ENCODE measurements at places on chromosomes 2 and 18. TPM values are rescaled to one million over a fixed set of nuclear protein-coding genes. Genes with fewer than 3 reads are reported as not detected.
A peak's percentile ranks its signal among the peaks of the same experiment; 100 is the strongest.

The SLC4A3 gene
- 671 TPM for total RNA-seq

The MYO5B gene
- 0.72 TPM for total RNA-seq

The R3HDM1 gene
- 10.7 TPM for total RNA-seq

The MC4R gene
- total RNA-seq, result not detected

The GPR45 gene
- not detected for total RNA-seq

The FRZB gene
- total RNA-seq, result 3.9 TPM

The TLX2 gene
- total RNA-seq, result not detected

The BCL2 gene
- 18.3 TPM for total RNA-seq

The PPP1CB gene
- 384 TPM for total RNA-seq

The TWIST2 gene
- 1.1 TPM for total RNA-seq

The TMEM178A gene
- 2.4 TPM for total RNA-seq

The PTPRN gene
- not detected for total RNA-seq

The GAREM1 gene
- total RNA-seq, result 8.6 TPM

The THUMPD2 gene
- total RNA-seq, result 7.8 TPM

The ITM2C gene
- total RNA-seq, result 32.7 TPM

DNA sequence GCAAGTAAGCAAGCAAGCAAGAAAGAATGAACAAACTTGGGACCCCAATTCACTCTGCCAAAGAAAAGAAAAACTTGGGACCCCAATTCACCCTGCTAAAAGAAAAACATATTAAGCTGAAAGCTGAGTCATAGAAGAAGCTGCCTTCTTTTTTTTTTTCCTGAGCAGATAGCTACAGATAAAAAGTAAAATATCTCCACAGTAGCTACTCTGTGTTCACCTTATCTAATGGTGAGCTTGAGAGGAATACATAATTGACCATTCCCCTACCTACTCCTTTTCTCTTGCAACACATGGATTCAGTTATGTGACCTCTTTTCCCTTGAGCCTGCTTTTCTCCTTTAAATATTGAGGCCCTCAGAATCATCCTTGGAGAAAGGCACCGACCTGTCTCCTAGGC is 63.0 kb downstream of the MCFD2 start:
- no peak for DNase-seq

DNA sequence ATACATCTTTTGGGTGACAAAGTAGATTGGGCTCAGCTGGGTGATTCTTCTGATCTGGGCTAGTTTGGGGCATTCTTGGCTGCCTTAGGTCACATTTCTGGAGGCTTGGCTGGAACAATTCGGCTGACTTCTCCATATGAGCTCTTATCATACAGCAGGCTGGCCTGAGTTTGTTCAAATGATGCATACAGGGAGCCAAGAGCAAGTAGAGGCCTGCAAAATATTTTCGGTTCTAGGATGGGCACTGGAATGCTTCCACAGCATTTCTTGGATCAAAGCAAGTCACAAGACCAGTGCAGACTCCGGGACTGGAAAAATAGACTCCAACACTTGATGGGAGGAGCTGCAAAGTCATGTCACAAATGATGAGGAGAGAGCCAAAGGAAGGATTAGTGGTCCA is 98.4 kb downstream of the SCG2 start:
- DNase-seq, result no peak

DNA sequence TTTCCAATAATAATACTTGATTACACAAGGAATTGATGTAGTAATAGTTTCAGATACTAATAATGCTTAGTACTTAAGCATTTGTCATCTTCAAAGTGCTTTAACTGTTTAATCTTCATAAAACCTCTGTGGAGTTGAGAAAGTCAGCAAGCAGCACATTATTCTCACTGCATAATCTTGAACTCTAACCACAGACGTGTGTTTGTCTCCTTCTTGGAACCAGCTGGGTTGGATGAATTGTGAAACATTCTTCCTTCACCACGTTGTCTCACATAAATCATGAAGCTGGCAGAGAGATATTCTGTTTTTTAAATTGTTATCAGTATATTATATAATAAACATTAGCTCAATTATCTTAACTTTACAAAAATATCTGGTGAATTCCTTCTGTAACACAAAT is 55.1 kb upstream of the LDAH start:
- DNase-seq, result no peak

- no peak for DNase-seq
Observed at GRCh38 chr18:33212363-33212762, 228.2 kb downstream of the CCDC178 start.

DNA sequence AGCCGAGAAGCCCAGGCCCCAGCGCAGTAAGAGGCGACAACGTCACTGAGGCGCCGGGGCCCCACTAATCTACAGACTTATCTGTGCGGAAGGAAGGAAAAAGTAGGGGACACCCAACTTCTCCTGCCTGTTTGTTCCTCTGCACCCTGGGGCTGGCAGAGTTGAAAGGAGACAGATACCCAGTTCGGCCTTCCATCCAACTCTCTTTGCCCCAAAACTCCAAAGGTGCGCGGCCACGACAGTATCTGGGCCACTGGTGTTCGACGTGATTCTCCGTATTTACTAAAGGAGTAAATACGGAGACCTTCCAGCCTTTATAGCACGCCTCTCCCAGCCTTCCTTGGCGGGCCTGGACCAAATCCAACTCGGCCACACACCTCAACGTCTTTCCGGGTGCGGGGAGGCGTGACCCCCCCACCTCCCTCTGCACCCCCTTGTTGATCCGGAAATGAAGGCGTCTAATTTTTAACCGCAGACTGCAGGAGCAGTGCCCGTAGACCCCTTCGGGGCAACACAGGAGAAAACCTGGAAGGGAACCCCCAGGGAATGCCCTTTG is 1.6 kb downstream of the SMAD7 start:
- DNase-seq, result peak; percentile 42

DNA sequence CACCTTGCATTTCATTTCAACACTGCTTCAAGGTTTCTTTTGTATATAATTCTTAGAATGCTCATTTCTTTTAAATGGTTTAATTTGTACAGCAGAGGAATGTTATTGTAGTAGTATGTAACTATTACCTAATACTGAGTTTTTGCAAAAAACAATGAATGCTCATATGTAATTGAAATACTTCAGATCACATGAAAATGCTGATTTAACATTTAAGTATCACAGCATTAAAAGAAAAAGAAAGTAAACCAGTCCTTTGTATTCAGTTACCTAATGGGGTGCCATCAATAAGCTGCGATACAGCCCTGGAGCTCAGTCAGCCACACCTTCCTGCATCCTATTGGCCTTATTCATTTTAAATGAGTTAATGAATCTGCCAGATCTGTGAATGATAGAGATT is 45.3 kb upstream of the ITM2C start:
- DNase-seq, result no peak

- DNase-seq, result no peak
Observed at GRCh38 chr2:32450851-32451250, 94.0 kb downstream of the BIRC6 start.

GRCh38 chr2:240919161-240919781 is 13.1 kb downstream of the CROCC2 start:
- no peak for DNase-seq

DNA sequence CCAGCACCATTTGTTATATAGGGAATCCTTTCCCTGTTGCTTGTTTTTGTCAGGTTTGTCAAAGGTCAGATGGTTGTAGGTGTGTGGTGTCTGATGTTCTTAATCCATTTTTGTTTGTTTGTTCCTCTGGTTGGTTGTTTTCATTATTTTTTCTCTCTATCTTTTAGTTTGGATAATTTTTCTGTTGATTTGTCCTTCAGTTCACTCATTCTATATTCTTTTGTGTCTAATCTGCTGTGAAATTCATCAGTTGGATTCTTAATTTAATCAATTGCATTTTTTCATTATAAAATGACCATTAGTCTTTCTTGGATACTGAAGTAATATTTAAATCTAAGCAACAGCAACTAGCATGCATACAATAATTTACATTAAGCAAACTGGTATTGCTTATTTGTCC is 206.7 kb upstream of the TRIB2 start:
- DNase-seq, result no peak

DNA sequence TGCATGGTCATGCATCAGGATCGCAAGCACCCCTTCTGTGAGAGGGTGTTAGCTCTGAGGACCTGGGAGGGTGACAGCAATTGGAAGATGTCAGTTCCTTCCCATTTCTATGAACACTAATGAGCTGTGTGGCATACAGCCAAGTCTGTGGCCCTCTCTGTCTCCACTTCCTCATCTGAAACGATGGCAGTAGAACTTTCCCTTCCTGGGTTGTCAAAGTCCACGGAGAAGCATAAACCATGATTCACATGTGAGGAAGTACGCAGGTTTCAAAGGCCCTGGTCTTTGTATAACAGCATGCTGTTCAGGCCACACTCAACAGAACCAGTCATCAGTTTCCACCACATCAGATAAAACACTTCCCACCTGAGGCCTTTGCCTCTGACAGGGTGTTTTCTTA is 167.4 kb upstream of the RAB6C start:
- peak; percentile 55 for DNase-seq

- no peak for DNase-seq
Observed at GRCh38 chr2:215969131-215969841, 44.1 kb downstream of the MREG start.

DNA sequence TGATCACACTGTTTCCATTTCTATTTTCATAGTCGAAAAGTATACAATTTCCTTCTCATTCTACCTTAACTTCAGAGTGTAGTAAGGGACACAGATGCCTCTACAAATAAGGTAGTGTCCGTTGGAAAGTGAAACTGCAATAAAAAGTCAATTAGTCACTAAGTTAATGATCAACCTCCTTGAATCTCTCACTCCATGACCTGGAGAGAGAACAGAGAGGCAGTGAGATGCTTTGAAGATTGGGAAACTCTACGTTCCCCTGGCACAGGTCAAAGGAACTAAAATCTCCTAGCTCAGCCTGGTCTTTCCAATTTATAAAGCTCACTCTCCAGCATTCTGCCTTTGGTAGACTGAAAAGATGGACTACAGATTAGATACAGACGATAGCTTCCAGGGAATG is 153.8 kb upstream of the ACAA2 start:
- DNase-seq, result no peak

DNA sequence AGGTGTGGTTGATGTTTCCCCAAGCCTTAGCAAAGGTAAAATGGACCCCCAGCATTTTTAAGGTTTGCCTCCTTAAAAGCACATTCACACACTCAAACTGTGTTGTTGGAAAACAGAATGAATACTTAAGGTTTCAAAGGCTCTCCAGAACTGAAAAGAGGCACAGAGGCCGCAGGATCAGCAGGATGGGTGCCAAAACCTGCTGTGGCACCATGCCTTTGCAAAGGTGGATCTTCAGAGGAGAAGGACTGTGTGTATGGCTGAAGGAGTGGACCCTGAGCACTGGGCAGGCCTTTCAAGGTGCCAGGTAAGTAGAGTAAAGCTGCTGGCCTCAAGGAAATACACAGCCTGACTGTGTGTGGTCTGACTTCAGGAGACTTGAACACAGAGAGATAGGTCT is 127.3 kb downstream of the XRCC5 start:
- no peak for DNase-seq

GRCh38 chr2:211930331-211930730 is 608.3 kb downstream of the ERBB4 start:
- DNase-seq, result no peak

DNA sequence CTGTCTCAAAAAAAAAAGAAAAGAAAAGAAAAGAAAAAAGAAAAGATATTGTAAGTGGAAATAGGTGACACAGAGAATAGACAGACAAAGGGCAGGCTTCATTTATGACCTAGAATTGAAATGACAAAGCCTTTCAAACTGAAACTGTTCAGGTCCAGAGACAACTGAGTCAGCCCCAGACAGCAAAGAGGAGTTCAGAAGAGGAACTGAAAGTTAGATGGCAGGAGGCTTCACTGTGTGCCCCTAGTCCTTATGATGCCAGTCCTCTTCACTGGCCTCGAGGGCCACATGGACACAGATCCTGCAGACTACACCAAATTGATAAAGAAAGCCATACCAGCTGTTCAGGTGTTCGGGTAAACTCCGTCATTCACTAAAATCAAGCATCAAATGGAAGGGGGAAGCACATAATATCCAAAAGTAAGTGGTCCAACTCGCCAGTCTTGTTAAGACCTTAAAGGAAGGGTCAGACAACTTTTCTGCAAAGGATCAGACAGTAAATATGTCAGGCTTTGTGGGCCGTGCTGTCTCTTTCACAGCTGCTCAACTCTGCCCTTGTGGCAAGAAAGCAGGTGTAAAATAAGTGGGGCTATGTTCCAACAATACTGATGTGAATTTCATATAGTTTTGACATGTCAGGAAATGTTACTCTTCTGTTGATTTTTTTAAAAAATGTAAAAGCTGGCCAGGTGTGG is 231.9 kb upstream of the MGAT5 start:
- no peak for DNase-seq

DNA sequence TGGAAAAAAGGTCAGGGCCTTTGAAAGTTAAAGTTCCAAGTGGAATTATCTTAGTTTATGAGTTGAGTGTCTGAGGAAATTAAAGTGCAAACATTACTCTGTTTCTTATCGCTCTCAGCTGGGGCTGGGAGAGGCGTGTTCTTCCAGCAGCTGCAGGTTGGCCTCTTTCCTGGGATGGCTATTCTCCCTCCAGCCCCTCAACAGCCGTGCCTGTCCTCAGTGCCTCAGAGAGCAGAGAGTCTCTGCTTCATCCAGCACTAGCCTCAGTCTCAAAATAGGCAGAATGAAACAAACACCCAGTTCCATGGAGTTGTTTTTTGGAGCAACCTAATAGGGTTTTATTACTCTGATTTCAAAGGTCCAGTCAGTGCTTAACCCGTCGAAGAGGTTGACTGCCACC is 298.1 kb downstream of the GALR1 start:
- DNase-seq, result peak; percentile 65

GRCh38 chr2:88500691-88501090 is 48.2 kb upstream of the FOXI3 start:
- no peak for DNase-seq

- no peak for DNase-seq
Observed at GRCh38 chr2:75949385-75950030, 238.8 kb upstream of the GCFC2 start.

DNA sequence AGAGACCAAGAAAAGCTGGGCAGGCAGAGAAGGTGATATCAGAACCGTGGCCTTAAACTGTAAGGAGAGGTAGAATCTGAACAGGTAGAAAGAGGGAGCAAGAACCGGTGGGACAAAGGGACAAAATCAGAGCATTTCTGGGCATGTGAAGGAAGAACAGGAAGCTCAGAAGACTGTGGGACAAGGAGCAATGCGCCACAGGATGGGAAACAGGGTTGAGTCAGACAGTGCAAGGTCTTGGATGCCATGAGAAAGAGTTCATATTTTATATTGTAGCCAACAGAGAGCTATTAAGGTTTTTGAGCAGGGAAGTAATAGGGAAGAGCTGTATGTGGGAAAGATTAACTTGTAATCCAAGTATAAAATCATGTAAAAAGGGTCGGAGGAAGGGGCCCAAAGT is 106.4 kb upstream of the UGP2 start:
- DNase-seq, result no peak

GRCh38 chr2:9385841-9386240 is 37.5 kb downstream of the ITGB1BP1 start:
- no peak for DNase-seq

GRCh38 chr18:13446024-13446423 is 227.5 kb downstream of the LDLRAD4 start:
- no peak for DNase-seq

DNA sequence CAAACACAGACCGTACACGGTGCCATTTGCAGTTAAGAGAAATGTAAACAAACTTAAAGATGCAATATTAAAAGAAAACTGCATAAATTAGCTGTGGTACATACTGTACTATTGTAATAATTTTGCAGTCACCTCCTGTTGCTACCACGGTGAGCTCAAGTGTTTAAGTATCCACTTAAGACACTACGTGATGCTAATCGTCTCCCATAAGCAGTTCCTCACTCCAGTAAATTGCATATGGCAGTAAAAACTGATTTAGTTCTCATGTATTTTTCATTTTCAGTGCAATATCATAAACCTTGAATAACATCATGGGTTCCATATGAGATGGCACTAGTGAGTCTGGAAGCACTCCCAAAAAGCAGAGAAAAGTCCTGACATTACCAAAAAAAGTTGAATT is 14.4 kb downstream of the CLEC4F start:
- no peak for DNase-seq

- no peak for DNase-seq
Observed at GRCh38 chr2:118672571-118673158, 174.8 kb downstream of the EN1 start.
